ENCODE measurements at places on chromosomes 2 and 18. TPM values are rescaled to one million over a fixed set of nuclear protein-coding genes. Genes with fewer than 3 reads are reported as not detected.
A peak's percentile ranks its signal among the peaks of the same experiment; 100 is the strongest.

POTEE gene
- not detected for total RNA-seq

CIB4 gene
- not detected for total RNA-seq

- no peak for DNase-seq
Observed at GRCh38 chr2:124607679-124608078, 582.6 kb downstream of the CNTNAP5 start.

GRCh38 chr2:27314709-27315108 lies 6.5 kb upstream of the UCN start:
- DNase-seq = no peak

DNA sequence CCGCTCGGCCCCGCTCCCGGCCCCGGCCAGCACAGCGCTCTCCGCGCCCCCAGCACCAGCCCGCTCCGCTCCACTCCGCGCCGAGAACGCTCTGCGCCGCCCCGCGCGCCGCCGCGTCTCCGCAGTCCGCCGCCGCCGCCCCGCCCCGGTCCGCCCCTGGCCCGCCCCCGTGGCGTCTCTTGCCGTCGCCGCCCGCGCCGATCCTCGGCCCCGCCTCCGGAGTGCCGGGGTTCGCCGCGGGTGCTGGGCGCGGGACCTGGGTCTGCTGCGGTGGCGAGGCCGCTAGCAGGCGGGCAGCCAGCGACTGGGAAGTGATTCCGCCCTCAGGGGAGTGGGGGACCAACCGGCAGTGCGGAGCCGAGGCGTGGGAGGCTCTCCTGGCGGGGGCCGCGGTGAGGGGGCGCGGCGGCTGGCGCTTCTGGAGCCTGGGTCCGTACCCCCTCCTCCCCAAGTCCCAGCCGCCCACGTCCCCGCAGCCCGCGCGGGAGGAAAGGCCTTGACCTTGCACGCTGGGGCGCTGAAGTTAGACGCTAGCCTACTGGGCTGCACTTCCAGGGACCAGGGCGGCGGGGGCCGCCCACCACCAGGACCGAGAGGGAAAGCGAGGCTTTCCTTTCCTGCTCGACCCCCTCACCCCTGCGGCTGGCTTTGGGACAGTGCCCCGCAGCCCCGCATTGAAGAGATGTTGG lies at the start of gene HS6ST1:
Gene HS6ST1, minus strand, starts transcription at position 93 of the 689 bp plus-strand sequence. CDS start 305 bp downstream, outside the sequence.
- DNase-seq = peak; percentile 73

Measured in MCF 10A (cell line).